ENCODE measurements at places on chromosomes 11 and 22. TPM values are rescaled to one million over a fixed set of nuclear protein-coding genes. Genes with fewer than 3 reads are reported as not detected.

ZDHHC8 gene
- 20.0 TPM for total RNA-seq

MB gene
- not detected for total RNA-seq

CCDC89 gene
- not detected for total RNA-seq

RASSF10 gene
- total RNA-seq = not detected

CSF2RB gene
- 2.0 TPM for total RNA-seq

RAB36 gene
- total RNA-seq = 3.1 TPM

NLRP6 gene
- not detected for total RNA-seq

KRTAP5-9 gene
- 3.0 TPM for total RNA-seq

SLC22A6 gene
- total RNA-seq = not detected

- no peak overlapping the region for H3K4me3 ChIP-seq
- H3K36me3 ChIP-seq = no peaks in the 10 kb centered on the region
- no peak overlapping the region for H3K27ac ChIP-seq
Measured at GRCh38 chr22:45344334-45344733, 34.6 kb downstream of the FAM118A start.

GRCh38 chr22:29014773-29015172 is 46.9 kb downstream of the C22orf31 start:
- no peaks in the 10 kb centered on the region for H3K36me3 ChIP-seq
- H3K27ac ChIP-seq = no peak overlapping the region
- H3K27me3 ChIP-seq = no peaks in the 10 kb centered on the region
- no peak for DNase-seq

- no peaks in the 10 kb centered on the region for H3K27me3 ChIP-seq
- DNase-seq = no peak
- H3K4me1 ChIP-seq = peaks cover 9% of the 10 kb centered on the region
- H3K27ac ChIP-seq = no peak overlapping the region
- H3K4me3 ChIP-seq = no peak overlapping the region
Measured at GRCh38 chr11:78432058-78432515, 14.5 kb upstream of the GAB2 start.

GRCh38 chr22:44962741-44963454 is 46.9 kb downstream of the PHF21B start:
- no peak for DNase-seq
- H3K36me3 ChIP-seq = no peaks in the 10 kb centered on the region
- H3K4me3 ChIP-seq = no peak overlapping the region
- H3K27me3 ChIP-seq = no peaks in the 10 kb centered on the region
- H3K27ac ChIP-seq = no peak overlapping the region
- no peaks in the 10 kb centered on the region for H3K4me1 ChIP-seq

GRCh38 chr11:123580137-123580536 is 74.3 kb downstream of the SCN3B start:
- H3K27ac ChIP-seq = no peak overlapping the region
- no peaks in the 10 kb centered on the region for H3K27me3 ChIP-seq
- no peaks in the 10 kb centered on the region for H3K36me3 ChIP-seq
- peaks cover 12% of the 10 kb centered on the region for H3K4me1 ChIP-seq
- no peak overlapping the region for H3K4me3 ChIP-seq

DNA sequence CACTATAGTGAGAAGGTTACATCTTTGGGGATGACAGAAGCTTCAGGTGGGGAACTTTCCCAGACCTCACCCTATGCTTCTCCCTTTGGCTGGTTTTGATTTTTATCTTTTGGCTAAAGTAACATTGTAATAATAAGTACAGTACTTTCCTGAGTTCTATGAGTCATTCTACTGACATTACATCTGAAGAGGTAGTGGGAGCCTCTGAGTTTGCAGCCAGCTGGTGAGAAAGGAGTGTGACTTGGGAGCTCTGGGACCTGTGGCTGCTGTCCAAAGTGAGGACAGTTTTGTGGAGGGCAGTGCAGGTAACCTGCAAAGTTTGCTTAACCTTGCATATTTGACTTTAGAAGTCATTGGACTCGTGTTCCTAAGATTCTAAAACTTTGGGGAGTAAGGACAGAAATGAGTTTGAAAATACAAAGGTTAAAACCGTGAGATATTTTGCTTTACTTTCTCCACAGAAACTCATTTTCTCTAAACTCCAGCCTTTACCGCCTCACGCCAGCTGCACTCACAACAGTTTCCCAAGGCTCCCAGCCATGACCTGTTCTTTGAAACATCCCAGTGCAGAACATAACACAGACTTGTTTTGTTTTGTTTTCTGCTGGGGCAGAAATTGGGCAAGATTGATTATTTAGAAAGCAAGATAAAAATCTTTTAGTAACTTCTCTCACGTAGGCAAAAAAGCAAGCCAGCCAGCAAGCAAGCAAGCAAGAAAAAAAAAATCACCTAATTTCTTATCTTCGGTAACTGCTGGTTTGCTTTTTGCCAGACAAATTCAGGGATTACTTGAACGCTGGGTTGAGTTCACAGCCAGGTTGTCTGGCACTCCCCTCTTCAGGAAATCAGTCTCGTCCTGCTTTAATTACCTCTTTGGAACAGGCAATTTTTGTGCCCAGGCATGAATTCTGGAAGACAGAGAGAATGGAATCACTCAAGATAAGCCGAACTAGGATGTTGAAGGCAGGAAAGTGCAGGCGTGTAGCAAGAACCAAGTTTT is 478.3 kb upstream of the ISX start:
- no peak overlapping the region for H3K4me3 ChIP-seq
- peak overlapping the region; percentile 53 for H3K27ac ChIP-seq
- DNase-seq = peak; percentile 10
- H3K4me1 ChIP-seq = peaks cover 11% of the 10 kb centered on the region

DNA sequence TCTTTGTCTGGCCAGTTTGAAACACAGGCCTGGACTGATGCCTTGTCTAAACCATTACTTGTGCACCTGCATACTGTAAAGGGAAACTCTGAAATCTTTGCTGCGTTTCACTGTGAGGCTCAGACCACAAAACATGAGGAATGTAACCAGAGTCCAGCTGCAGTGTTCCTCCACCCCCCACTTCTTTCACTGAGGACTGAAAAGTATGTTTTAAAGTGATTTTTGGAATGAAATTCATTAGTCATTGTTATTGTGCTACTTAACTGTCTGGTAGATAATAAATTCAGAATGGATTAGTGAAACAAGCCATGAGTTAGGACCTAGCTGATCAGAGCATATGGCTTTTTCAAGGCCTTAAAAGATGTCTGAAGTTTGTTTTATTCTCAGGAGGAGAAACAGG is 181.2 kb downstream of the WNT11 start:
- no peaks in the 10 kb centered on the region for H3K36me3 ChIP-seq
- no peak overlapping the region for H3K4me3 ChIP-seq
- peaks cover 9% of the 10 kb centered on the region for H3K4me1 ChIP-seq
- DNase-seq = no peak

DNA sequence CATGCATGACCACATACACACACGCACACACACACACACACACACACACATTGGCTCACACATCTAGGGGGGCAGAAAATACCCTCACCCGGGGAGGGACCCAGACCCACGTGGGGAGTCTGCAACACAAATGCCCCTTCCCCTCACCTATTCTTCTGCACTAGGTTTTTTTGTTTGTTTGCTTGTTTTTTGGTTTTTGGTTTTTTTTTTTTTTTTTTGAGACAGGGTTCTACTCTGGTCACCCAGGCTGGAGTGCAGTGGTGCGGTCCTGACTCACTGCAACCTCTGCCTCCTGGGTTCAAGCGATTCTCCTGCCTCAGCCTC is 28.4 kb downstream of the WEE1 start:
- H3K4me1 ChIP-seq = peaks cover 4% of the 10 kb centered on the region
- DNase-seq = no peak

GRCh38 chr11:86502137-86502642 is 127.5 kb downstream of the CCDC81 start:
- no peak overlapping the region for H3K4me3 ChIP-seq
- no peaks in the 10 kb centered on the region for H3K36me3 ChIP-seq
- H3K27ac ChIP-seq = no peak overlapping the region
- H3K27me3 ChIP-seq = no peaks in the 10 kb centered on the region

GRCh38 chr22:25085930-25086901 is 113.4 kb upstream of the CRYBB3 start:
- H3K27me3 ChIP-seq = no peaks in the 10 kb centered on the region
- no peak overlapping the region for H3K27ac ChIP-seq
- no peak for DNase-seq
- H3K4me3 ChIP-seq = no peak overlapping the region

GRCh38 chr22:47091921-47092700 is 329.7 kb downstream of the TBC1D22A start:
- H3K36me3 ChIP-seq = no peaks in the 10 kb centered on the region
- peaks cover 39% of the 10 kb centered on the region for H3K4me1 ChIP-seq
- H3K27ac ChIP-seq = no peak overlapping the region
- H3K4me3 ChIP-seq = no peak overlapping the region
- no peak for DNase-seq

DNA sequence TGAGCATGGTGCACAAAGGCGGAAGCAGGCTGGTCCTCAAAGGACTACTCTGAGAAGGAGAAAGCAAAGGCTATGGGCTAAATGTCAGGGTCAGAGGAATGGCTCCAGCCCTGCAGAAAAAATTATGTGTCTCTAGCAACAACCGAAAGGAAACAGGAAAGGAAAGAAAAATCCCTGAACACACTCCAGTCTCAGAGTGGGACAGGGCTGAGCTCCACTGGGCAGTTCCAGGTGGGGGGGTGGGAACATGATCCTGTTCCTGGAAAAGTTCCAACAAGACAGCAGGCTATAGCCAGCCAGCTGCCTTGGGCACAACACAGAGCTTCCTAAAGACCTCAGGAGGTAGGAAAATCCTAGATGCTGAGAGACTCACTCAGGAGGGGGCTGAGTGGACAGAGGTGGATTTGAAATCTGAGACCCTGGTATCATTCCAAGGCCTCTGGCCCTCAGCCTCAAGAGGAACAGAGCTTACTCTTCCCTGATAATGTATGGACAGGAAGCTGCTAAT is 1088.2 kb downstream of the TBC1D22A start:
- no peaks in the 10 kb centered on the region for H3K27me3 ChIP-seq
- no peak overlapping the region for H3K27ac ChIP-seq
- no peak overlapping the region for H3K4me3 ChIP-seq

DNA sequence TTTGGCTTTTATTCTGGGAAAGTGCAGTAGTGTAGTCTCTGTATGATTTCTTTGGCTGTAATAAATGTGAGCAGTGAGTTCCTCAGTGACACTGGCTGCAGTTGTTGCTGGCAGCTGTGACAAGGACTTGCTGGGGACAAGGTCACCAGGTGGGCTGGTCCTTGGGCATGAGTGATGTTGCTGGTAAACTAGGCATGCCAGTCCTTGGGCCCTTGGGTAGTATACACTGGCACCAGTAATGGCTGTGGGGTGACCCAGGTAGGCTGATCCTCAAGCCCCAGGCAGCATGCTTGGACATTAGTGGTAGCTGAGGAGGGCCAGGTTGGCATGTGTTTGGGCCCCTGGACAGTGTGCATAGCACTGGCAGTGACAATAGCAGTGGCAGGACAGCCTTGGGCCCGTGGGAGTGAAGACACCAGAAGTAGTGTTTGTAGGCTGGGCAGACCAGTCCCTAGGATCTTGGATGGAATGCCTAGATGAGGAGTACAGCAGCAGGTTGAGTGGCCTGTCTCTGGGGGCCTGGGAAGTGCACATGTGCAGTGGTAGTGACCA is 164.3 kb downstream of the GUCY1A2 start:
- H3K4me1 ChIP-seq = no peaks in the 10 kb centered on the region
- H3K27me3 ChIP-seq = no peaks in the 10 kb centered on the region
- H3K4me3 ChIP-seq = no peak overlapping the region
- H3K27ac ChIP-seq = no peak overlapping the region

GRCh38 chr11:57568330-57568766 is 876 bp upstream of the UBE2L6 start:
- H3K4me3 ChIP-seq = peak overlapping the region; percentile 81
- H3K36me3 ChIP-seq = no peaks in the 10 kb centered on the region
- peak overlapping the region; percentile 81 for H3K27ac ChIP-seq
- DNase-seq = peak; percentile 77
- no peaks in the 10 kb centered on the region for H3K27me3 ChIP-seq

GRCh38 chr11:77789061-77789730 is 31.3 kb downstream of the RSF1 start:
- DNase-seq = no peak
- no peak overlapping the region for H3K4me3 ChIP-seq
- no peaks in the 10 kb centered on the region for H3K36me3 ChIP-seq

DNA sequence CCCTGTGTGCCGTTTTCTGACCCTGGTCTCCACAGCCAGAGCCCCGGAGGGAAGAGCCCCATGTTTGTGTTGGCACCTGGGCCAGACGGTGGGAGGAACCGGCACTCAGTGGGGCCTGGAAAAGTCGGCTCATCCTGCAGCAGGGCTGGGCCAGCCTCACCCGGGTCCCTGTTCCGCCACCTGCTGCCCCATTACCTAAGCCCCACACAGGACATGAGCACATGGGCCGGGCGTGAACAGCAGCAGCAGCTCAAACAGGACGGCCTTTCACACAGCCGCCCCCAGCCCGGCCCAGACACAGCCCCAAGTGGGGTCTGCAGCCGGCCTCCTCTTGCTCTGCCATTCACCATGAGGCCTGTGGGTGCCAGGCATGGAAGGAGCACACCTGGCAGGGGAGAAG is 302.4 kb downstream of the MN1 start:
- H3K4me3 ChIP-seq = no peak overlapping the region
- no peak for DNase-seq
- no peaks in the 10 kb centered on the region for H3K36me3 ChIP-seq
- no peaks in the 10 kb centered on the region for H3K27me3 ChIP-seq
- H3K27ac ChIP-seq = no peak overlapping the region

GRCh38 chr11:66591175-66591574 is 1.7 kb downstream of the CCDC87 start:
- peaks cover 32% of the 10 kb centered on the region for H3K4me1 ChIP-seq
- H3K27ac ChIP-seq = no peak overlapping the region
- H3K27me3 ChIP-seq = no peaks in the 10 kb centered on the region
- DNase-seq = no peak

GRCh38 chr11:72600557-72600956 is 73.7 kb downstream of the PDE2A start:
- H3K36me3 ChIP-seq = no peaks in the 10 kb centered on the region
- DNase-seq = no peak
- H3K4me1 ChIP-seq = no peaks in the 10 kb centered on the region
- no peak overlapping the region for H3K27ac ChIP-seq
- H3K27me3 ChIP-seq = no peaks in the 10 kb centered on the region
- no peak overlapping the region for H3K4me3 ChIP-seq

DNA sequence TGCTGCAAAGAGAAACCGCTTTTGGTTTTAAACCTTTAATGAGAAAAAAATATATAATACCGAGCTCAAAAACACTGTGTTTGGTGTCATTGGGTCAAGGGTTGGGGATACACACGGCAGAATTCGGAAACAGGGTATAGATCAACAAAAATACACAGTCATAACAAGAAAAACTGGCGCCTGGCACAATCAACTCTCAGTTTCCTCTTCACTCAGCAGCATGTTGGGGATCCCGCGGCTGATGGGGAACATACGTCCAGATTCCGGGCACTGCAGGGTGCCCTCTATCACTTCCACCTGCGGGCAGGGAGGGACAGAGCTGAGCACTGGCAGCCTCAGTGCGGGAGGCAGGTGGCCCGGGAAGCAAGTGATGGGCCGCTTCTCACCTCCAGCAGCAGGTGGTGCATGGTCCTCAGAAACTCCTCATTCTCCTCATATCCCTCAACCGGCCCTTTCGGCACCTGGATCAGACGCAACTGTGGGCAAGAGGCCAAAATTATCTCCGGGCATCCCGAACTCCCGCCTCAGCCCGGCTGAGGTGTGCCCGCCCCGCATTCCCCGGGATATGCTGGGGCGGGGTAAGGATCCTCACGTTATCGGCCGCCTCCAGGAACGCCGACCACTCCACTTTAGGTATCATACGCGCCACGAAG is 561 bp downstream of the TRMT112 start:
- H3K4me3 ChIP-seq = peak overlapping the region; percentile 93
- peaks cover 42% of the 10 kb centered on the region for H3K4me1 ChIP-seq
- peak; percentile 52 for DNase-seq
- no peaks in the 10 kb centered on the region for H3K27me3 ChIP-seq
- H3K27ac ChIP-seq = peak overlapping the region; percentile 92

GRCh38 chr11:112339566-112339965 is 78.9 kb upstream of the PLET1 start:
- no peak overlapping the region for H3K4me3 ChIP-seq
- DNase-seq = no peak
- H3K27ac ChIP-seq = no peak overlapping the region
- no peaks in the 10 kb centered on the region for H3K36me3 ChIP-seq
- H3K4me1 ChIP-seq = peaks cover 4% of the 10 kb centered on the region

Measured in body of pancreas (tissue), 4 donors.